PC-9 (cell line): ENCODE measurements at places on chromosomes 3 and 15.

DNA sequence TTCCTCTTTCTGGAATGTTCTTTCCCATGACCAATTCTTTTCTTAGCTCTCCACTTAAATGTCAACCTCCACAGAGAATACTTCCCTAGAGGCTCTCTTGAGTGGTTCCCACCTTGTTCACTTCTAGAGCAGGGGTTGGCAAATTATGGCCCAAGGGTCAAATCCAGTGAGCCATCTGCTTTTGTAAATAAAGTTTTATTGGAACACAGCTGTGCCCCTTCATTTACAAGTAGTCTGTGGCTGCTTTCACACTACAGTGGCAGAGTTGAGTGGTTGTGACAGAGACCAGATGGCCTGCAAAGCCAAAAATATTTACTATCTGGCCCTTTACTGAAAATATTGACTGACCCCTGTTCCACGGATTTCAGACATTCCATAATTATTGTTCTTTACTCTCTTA, 166.2 kb downstream of the WNT5A start:
- DNase-seq: no peak

DNA sequence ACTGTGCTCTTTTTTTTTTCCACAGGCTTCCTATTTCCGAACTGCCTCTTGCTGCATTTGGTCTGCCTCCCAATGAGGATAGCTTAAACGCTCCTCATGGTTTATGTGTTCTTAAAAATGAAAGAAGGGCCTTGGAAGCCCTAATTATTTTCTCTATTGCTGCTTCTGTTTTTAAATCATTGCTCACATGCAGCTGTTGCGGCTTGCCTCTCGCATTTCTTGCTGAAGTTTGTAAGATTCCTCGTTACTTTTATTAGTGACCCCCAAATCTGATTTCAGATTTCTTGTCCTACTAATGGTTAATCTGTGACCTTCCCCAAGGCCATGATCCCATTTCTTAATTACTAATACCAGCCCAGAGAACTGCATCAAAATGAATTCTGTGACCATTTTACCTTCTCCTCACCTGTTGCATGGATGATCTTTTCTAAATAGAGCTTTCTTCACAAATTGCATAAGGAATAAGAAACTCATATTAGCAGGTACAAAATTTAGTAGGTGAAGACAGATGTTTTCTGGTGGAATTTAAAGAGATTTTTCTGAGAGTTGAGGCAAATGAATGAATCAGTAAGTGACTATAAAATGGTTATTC, 1.8 kb downstream of the UBE2E1 start:
- DNase-seq: no peak

GRCh38 chr15:23483821-23484299, 36.8 kb upstream of the GOLGA6L2 start:
- DNase-seq: no peak

- DNase-seq: no peak
Observed at GRCh38 chr15:31609906-31610305, 283.3 kb downstream of the KLF13 start.

- DNase-seq: no peak
Observed at GRCh38 chr3:120497336-120497735, 46.5 kb upstream of the FSTL1 start.

DNA sequence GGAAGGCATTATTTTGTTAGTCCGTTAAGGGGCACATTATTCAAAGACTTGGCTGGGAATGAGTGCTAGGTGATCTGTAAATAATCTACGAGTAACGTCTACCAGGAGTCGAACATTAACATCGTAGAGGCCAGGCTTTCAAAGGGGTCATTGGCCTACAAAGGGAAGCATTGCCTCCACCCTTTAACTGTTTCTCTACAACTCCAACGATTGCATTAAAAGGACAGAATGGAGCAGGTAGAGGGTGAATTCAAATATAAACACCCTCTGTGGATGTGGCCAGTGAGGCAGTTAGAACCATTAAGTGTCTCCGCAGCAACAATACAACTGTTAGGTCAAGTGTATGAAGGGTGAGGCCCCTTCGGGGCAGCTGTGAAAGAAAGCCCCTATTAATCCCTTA, 126.0 kb upstream of the LMOD3 start:
- DNase-seq: no peak

- DNase-seq: no peak
Observed at GRCh38 chr3:173266441-173266840, 125.4 kb upstream of the SPATA16 start.

- no peak for DNase-seq
Observed at GRCh38 chr15:101368861-101369642, 74.0 kb upstream of the SNRPA1 start.

GRCh38 chr3:36677331-36678007, 86.9 kb downstream of the DCLK3 start:
- DNase-seq: peak; percentile 99

GRCh38 chr3:64054488-64054887, 31.2 kb upstream of the PSMD6 start:
- DNase-seq: no peak

DNA sequence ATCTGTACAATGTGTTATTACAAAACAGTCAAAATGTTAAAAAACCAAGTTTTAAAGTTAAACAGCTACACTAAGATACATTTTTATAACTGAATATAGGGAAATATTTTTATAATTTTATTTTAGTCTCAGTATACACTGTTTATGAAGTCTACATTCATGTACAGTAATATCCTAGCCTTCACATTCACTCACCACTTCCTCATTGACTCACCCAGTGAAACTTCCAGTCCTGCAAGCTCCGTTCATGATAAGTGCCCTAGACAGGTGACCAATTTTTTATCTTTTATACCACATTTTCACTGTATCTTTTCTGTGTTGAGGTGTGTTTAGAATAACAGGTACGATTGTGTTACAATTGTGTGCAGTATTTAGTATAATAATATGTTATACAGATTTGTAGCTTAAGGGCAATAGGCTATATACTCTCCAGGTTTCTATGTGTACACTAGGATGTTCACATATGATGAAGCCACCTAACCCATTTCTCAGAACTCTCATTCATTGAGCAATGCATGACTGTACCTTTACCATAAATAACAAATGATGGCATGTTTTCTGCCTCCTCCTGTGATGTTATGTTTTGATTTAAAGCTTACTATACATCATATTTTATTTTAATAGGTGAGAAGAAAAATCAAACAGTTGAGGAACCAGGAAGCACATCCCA, 388.4 kb upstream of the NDN start:
- DNase-seq: no peak

- DNase-seq: no peak
Observed at GRCh38 chr3:134971306-134971705, 176.2 kb downstream of the EPHB1 start.
